ENCODE measurements at places on chromosomes 11 and 22. TPM values are rescaled to one million over a fixed set of nuclear protein-coding genes. Genes with fewer than 3 reads are reported as not detected.

The ACR gene
- 0.62 TPM for total RNA-seq

The KRTAP5-8 gene
- total RNA-seq = not detected

The KIAA1671 gene
- 40.7 TPM for total RNA-seq

The LMNTD2 gene
- total RNA-seq = 6.0 TPM

The RAG1 gene
- 1.3 TPM for total RNA-seq

The TXNRD2 gene
- 47.5 TPM for total RNA-seq

The NRXN2 gene
- total RNA-seq = 1.7 TPM

The TRPT1 gene
- total RNA-seq = 27.8 TPM

The OR10G6 gene
- not detected for total RNA-seq

The C11orf52 gene
- 14.6 TPM for total RNA-seq

The OR4A15 gene
- total RNA-seq = not detected

The CASP4 gene
- 113 TPM for total RNA-seq

The C11orf97 gene
- total RNA-seq = 2.5 TPM

The OR2AG2 gene
- total RNA-seq = 0.09 TPM

The SMIM35 gene
- not detected for total RNA-seq

The SULT4A1 gene
- not detected for total RNA-seq

The TEF gene
- total RNA-seq = 29.7 TPM

The POLDIP3 gene
- total RNA-seq = 75.0 TPM

The CTSW gene
- total RNA-seq = 20.6 TPM

All from lower lobe of right lung (tissue), 2 donors.